Cortex of kidney (tissue), 1 donor: ENCODE measurements at places on chromosomes 4 and X.

GRCh38 chr4:40629401-40630334 is at the start of gene RBM47:
TSS of gene RBM47 (minus strand) at chr4:40629864. CDS start at chr4:40438893, 190,971 bp downstream.
- peak; percentile 9 for DNase-seq

DNA sequence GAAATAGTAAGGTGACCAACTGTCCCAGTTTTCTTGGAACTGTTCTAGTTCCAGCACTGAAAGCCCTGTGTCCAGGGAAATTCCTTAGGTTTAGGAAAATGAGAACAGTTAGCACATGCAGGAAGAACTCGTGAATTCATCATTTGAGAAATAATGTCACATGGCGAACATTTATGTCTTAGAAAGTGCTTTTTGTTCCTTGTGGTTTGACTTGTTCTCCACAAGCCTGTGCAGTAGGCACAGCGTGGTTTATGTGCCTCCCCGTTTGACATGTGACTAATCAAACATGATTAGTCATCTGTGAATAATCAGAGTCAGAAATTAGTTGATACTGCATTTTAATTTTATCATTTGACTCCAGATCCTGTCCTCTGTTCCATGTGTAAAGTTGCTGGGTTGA is 556.0 kb upstream of the CPEB2 start:
- DNase-seq = no peak

GRCh38 chrX:115968436-115969252 is 201.9 kb upstream of the AGTR2 start:
- DNase-seq = no peak

DNA sequence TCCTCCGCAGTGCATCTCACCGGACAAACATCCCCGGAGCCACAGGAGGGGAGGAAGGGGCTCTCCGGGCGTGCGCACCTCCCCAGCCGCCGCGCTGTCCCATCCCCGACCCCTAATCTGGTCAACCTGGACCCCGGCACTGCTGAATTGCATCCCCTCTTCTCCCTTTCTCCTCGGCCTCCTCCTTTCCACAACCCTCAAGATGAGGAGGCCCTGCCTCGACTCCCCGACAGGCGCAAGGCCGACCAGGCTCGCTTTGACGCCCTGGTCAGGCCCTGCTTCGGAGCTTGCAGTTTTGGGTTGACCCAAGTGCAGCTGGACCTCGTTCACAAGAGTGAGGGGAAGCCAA is 2.3 kb downstream of the PDGFRA start:
- no peak for DNase-seq
